A172 (cell line): ENCODE measurements at places on chromosomes 2 and 18. TPM values are rescaled to one million over a fixed set of nuclear protein-coding genes. Genes with fewer than 3 reads are reported as not detected.

GRCh38 chr2:62817995-62818713 is 112.6 kb downstream of the EHBP1 start:
- no peak for DNase-seq

DNA sequence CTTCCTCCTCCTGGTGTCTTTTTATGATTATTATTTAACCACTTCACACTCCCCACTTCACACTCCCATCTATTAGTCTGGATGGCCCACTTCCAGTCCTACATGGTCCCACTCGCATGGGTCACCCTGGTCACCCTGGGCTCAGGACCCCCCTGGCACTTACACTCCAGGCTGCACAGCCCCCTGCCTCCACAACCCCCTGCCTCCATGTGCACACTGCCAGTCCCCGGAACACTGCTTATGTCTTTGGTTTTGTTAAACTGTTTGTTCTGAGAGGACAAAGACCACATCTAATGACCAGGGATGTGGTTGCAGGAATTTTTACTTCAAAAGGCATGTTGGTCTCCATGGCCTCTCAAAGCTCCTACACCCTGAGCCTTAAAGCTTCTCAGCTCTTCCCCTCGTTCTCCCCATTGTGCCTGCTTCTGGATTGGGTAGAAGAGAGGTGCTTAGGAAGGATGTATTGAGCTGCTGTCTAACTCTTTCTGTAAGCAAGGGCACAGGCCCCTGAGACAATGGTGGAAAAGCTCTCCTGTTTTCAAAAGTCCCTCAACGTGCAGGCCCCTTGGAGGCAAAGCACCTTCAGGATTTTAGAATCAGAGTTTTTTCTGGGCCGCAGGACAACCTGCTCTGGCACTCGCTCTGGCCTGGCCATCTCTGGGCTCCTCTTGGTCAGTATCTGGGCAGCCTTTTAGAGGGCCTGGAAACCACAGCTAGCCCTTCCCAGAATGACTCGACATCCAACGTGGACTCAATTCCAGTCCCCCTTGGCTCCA is 150.0 kb upstream of the HAAO start:
- DNase-seq, result no peak

DNA sequence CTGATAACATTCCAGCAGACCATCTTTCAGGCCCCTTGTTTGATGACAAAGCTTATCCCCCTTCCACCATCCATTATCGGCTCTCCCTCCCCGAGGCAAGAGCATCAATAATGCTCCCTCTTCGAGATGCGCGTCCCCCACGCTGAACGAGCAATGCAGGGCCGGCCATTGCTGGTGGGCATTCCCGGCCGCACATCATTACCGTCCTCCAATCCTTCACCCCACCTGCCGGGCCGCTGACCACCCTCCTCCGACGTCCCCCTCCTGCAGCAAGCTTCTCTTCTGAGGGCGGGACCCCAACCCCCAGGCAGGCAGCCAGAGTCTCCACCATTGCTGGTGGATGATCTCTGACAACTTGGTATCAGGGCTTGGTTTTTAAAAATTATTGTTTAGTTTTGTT is 208.6 kb downstream of the SMAD2 start:
- no peak for DNase-seq

DNA sequence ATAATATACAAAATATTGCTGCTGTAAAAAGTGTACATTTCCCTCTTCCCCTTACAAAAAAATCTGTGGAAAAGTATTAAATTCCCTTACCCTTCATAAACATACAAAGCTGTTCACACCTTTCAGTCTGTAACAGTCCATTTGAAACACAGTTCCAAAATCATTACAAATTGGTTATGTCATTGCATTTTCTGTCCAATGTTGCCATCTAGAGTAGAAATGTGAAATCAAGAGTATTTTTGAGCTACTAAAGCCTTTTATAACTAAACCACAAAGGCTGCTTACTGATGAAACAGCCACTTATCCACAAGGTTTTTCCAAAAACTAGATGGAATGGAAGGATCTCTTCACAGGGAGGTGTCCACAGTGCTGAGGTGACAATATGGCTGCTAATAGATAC is 72.5 kb downstream of the SS18 start:
- DNase-seq, result peak; percentile 4

The IL36G gene
- not detected in 2 replicates for total RNA-seq

GRCh38 chr2:206062724-206063123 is 23.2 kb downstream of the INO80D start:
- no peak for DNase-seq

The METTL21A gene
- 62.9 and 67.6 TPM in 2 replicates for total RNA-seq

DNA sequence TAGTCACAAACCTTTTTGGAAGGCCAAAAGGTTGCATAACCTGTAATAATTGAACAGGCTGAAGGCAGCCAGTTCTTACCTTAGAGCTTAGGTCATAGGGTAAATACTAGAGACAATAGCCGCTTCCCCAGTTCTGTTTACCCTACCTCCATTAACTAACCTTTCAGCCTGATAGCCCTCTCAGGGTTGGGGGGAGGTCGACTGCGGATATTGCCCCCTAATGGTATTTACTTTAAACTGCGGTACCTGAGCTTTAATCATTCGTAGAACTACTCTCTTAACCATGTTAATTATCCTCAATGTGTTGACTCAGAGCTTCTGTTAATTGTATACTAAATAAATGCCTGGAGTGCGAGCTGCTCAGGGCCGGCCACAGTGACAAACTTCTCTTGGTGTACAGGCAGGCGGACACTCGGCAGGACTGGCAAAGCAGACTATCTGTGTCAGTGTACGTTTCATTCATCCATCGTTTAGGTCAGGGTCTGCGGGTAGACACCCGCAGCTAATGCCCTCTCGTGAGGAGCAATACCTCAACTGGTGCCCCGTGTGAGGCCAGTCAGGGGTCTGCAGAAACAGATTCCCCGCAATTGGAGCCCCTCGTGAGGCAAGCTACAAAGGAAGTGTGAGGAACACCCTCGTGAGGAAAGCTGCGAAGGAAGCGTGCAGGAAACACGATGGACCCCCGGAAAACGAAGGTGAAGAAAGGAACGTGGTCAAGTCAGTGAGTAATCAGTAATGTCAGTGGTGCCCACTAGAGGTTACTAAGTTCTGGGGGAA is 115.3 kb upstream of the SCN7A start:
- DNase-seq, result no peak

DNA sequence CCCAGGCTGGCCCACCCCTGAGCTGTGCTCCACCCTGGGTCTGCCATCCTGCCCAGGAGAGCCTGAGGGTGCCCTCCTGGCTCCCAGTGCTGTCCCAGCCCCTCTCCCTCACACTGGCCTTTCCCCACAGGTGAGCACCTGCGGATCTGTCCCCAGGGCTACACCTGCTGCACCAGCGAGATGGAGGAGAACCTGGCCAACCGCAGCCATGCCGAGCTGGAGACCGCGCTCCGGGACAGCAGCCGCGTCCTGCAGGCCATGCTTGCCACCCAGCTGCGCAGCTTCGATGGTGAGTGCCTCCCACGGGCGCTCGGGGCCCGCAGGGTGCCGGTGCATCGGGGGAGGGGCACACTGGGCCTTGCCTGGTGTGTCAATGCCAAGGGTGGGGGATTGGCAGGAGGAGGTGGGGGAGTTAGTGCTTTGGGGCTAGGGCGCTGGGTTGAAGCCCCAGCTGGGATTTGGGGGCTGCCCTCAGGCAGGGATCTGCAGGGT is 23.5 kb downstream of the GPC1 start:
- no peak for DNase-seq

- peak; percentile 47 for DNase-seq
Observed at GRCh38 chr2:19369341-19369955, 11.0 kb upstream of the OSR1 start.

DNA sequence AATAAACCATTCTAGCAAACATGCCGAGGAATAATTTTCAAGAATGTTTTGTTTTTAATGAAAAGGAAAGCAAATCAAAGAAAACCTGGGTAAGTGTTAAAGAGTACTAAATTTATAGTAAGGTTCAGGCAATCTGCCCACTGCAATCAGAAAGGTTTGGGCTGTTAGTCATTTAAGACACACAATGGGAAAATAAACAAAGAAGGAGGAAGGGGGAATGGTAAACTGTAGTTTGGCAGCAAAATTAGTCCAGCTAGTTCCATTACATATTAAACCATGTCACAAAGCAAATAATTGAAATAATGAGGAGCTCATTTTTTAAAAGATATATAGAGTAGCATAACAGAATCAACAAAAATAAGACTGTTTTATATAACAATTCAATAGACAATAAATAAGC is 87.5 kb upstream of the COPS8 start:
- peak; percentile 26 for DNase-seq

DNA sequence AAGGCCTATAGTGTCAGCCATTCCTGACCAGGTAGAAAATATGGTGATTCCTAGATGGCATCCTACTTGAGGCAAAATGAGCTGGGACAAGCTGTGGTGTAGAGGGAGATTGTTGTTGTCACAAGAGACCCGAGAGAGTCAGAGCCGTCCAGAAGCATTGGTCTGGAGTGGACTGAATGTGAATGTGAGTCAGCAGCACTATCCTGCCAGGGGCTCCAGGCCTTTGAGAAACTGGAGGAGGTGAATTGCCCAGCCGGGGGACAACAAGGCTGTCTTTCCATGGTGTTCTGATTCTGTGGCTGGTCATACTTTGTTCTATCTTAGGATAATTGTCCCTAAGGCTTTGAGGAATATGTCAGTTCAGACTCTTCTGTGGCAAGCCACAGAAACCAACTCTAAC is 29.4 kb upstream of the EIF2AK3 start:
- DNase-seq, result peak; percentile 59

- no peak for DNase-seq
Observed at GRCh38 chr2:10038716-10039115, 4.6 kb upstream of the KLF11 start.

DNA sequence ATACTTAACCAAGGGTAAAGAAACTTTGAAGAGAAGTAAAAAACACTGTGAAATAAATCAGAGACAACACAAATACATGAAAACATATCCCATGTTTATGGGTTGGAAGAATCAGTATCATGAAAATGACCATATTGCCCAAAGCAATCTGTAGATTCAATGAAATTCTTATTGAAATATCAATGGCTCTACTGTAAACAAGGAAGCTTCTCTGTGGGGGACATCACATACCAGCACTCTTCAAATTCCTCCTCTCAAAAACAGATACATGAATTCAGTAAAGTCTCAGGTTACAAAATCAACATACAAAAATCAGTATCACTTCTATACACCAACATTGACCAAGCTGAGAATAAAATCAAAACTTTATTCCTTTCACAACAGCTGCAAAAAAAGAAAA is 63.5 kb upstream of the CNTNAP5 start:
- no peak for DNase-seq

DNA sequence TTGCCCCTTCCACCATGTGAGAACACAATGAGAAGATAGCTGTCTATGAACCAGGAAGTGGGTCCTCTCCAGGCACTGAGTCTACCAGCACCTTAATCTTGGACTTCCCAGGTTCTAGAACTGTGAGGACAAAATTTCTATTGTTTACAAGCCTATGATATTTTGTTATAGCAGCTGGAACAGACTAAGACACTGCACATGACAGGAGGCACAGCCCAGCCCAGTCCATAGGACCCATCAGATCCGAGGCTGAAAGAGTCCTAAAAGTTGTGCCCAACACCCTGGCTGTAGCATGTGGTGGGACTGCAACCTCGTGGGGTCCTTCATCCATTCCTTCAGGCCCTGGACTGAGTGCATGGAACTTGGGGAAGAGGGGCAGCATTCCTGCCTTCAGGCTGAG is 48.4 kb upstream of the YWHAQ start:
- DNase-seq, result no peak

DNA sequence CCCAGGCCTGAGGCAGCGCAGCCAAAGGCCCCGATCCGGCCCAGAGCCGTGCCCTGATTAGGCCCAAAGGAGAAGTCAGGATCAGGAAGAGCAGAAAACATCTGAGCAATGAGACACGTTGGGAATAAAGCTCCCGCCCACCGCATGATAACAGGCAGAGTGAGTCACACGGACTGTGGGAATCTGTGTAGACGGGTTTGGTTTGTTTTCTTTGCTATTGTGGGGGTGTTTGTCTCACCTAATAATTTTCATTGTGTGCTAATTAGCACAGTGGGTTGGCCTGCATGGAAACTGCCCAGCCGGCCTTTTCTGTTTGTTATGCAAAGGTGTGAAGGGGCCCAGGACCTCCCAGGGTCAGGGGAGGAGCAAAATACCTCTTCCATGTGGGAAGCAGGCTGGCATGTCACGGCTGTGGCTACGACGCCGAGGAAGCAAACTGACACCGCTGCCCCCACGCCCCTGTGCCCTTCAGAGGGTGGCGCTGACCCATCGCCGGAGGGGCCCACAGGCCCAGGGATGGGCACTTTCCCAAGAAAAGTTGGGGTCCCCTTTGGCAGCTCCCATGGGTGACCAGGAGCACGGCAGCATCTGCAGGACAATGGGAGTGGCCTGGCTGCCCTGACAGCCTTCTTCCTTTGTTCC is 68.4 kb upstream of the CTDP1 start:
- DNase-seq, result peak; percentile 88

DNA sequence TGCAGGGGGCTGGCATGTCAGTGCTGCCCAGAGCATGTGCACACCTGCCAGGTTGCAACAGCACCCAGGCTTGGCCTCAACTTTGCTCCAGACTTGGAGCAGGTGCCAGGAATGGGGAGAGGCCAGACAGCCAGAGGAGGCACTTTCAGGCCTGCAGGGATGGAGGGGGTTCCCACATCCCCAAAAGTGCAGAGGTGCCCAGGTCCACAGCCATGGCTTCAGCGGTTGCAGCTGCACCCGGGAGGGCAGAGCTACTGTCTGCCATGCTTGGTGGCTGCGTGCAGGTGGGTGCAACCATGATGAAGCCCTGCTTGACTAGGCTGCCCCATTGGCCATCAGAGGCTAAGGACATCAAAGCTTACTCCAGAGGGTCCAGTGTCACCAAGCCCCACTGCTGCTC is 196.8 kb upstream of the VRK2 start:
- no peak for DNase-seq

- no peak for DNase-seq
Observed at GRCh38 chr2:37459095-37459981, 114.9 kb downstream of the QPCT start.
